ENCODE measurements at places on chromosomes 3 and 15.

DNA sequence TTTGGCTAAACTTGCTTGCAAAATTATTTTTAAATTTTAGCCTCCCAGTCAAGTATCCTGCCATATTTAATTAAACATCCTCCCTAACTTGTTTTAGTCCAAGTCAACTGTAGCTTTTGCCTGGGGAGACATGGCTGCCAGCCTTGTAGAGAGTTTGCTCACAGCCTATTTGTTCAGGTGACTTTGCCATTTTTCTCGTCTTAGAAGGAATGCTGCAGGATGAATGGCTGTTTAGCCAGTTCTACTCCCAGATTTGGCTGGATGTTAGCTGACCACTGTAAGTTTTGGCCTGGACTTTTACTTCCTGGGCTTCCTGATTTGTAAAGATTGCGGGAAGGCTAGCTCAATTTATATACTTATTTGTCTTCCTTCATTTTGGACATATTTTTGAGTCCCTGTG, 236.4 kb upstream of the SGO1 start:
- no peak for DNase-seq

DNA sequence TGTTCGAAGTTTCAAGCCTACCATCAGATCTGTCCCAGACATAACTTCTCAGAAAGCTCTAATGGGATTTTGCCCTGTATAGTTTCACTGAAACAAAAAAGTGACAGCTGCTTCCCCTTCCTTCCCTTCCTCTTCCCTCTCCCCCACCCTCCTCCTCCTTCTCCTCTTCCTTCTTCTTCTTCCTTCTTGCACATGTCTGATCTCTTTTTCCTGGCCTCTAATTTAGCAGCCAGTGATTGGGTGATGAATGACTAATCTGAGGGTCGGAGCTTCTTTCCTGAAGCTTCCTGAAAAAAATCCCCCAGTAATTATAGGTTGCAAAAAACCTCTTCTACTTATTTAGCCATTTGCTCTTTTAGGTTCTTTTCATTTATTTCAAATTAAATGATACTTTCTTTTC, 168.7 kb downstream of the POTEB3 start:
- DNase-seq, result no peak

- no peak for DNase-seq
Measured at GRCh38 chr3:114022145-114022802, 34.1 kb downstream of the CCDC191 start.

DNA sequence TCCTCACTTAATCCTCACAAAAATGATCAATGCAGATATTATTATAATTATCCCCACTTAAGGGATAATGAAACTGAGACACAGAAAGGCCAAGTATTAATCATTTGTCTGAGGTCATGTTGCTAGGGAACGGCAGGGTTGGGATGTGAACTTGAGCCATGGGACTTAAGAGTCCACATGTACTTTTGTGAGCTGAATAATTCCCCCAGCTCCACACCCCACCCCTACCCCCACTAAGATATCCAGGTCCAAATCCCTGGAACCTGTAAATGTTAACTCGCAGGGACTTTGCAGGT, 290.5 kb upstream of the GADL1 start:
- no peak for DNase-seq

DNA sequence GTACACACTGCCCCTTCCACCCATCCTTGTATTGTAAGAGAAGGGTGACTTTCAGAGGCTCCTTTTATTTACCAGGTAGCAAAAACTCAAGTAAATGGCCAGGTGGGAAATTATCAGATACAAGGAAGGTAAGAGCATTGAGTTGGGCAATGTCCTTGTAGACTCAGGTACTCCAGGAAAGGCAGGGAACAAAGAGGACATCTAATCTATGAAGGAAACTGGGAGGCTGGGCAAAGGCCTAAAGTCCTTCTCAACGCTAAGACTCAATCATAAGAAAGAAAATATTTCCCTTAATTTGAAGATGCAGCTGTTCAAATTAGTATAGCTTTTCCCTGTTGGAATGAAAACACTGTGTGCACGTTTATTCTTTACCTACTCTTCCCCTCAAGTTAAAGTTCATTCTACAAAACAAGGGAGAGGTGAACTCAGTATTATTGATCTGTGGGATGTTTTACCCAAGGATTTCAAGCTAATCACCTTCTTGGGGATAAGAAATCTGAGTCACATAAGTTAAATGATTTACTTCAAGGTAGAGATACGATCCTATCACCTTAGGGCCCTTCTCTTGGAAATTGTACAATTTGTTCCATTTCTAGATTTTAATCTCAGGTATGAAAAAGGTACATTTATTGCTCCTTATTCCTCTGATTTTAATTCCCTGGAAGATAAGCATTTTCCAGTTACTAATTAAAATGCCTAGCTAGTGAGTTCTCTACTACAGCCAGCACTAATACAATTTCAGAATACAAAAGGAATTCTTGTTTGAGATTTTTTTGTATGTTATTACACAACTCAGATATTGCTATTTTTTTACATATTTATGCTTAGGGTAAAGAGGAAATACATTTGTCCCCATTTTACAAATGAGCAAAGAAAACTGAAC, 80.6 kb downstream of the PLD1 start:
- no peak for DNase-seq

DNA sequence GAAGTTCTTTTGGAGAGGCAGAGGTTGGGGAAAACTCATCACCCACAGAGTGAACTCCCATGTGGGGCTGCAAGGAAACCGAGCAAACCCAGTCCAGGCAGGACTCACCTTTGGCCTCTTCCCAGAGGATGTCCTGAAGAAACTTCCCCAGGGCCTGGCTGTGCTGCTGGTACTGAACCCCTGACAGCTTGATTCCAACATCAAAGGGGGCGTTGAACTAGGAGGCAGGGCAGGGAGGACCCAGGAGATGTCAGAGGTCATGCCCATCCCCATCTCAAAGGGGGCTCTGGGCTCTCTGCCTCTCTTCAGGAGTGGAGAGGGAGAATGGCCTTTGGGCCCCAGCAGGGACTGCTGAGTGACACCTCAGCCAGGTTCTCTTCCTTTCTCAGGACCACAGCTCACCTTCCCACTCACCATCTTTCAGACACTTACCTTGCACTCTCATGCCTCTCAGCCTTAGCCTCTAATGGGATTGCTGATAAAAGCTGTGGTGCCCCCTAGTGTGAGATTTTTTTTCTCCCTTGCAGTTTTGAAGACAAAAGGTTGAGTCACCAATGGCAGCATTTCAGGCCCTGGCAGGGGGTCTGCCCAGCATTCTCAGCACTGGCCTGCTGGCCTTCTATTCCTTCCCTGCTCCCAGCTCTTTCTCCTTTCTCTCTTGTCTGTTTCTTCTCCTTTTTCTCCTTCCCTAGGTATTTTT, 6.0 kb downstream of the GHRL start:
- DNase-seq, result no peak

GRCh38 chr3:129379582-129380358, 48.7 kb downstream of the EFCAB12 start:
- no peak for DNase-seq

- DNase-seq, result no peak
Measured at GRCh38 chr3:102885289-102885688, 450.5 kb downstream of the ZPLD1 start.
